ENCODE measurements at places on chromosomes 3 and 15.
A peak's percentile ranks its signal among the peaks of the same experiment; 100 is the strongest.

- DNase-seq: no peak
These were observed 77.4 kb downstream of the CHCHD6 start for GRCh38 chr3:126781406-126781805.

- DNase-seq: no peak
These were observed 170.2 kb upstream of the NR2F2 start for GRCh38 chr15:96160269-96160668.

- no peak for DNase-seq
These were observed 13.3 kb upstream of the MINAR1 start for GRCh38 chr15:79418693-79419279.

GRCh38 chr3:10273702-10274305 is 18.9 kb downstream of the GHRL start:
- DNase-seq: no peak

GRCh38 chr15:73952913-73953750 is 26.9 kb downstream of the LOXL1 start:
- DNase-seq: no peak

DNA sequence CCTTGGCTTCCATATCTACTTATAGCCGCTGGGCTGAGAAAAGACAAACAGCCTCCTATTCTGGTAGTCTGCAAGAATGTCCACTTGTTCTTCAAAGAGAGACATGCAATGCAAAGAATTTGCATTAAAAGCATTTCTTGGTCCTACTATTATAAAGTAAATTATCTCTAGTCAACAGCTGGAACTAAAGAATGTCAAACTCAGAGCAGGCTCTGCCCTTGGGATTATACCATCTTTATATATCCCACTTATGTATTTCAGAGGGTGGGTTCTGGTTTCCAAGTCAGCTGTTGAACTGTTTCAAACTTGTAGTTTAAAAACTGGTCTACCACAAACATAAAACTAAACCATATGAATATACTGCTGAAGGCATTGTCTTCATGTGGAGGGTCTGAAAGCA is 7.0 kb upstream of the ACTC1 start:
- no peak for DNase-seq

DNA sequence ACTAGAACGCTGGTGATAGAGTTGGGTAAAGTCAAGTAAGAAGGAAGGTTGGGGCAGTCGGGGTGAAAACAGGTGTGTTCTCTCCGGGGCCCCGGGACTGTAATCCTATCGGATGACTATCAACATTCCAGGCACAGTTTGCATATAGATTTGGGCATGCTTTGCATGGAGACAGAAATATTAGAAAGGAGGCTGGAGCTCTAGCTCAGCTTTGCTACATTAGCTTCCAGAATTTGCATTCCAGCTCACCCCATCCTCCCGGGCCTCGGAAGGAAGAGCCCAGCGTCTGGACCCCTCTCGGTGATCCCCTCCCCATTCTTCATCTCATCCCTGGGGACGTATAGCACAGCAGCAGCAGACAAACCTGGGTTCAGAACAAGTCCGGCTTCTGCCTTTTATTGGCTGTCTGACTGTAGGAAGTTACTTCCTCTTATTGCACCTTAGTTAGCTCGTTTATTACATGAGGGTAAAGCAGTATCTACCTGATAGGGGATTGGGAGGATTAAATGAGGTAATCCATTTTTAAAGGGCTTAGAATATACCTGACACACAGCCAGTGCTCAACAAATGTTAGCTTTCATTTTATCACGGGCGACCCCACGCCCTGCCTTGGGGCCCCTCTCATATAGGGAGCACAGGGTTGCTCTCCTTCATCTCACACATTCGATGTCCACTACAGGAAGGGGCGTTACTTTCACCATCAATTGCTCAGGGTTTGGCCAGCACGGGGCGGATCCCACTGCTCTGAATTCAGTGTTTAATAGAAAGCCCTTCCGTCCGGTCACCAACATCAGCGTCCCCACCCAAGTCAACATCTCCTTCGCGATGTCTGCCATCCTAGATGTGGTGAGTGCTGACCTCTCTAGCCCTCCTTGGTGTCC is 3.2 kb downstream of the HTR3E start:
- DNase-seq: no peak

GRCh38 chr15:62933386-62933785 is 109.2 kb upstream of the TPM1 start:
- no peak for DNase-seq

DNA sequence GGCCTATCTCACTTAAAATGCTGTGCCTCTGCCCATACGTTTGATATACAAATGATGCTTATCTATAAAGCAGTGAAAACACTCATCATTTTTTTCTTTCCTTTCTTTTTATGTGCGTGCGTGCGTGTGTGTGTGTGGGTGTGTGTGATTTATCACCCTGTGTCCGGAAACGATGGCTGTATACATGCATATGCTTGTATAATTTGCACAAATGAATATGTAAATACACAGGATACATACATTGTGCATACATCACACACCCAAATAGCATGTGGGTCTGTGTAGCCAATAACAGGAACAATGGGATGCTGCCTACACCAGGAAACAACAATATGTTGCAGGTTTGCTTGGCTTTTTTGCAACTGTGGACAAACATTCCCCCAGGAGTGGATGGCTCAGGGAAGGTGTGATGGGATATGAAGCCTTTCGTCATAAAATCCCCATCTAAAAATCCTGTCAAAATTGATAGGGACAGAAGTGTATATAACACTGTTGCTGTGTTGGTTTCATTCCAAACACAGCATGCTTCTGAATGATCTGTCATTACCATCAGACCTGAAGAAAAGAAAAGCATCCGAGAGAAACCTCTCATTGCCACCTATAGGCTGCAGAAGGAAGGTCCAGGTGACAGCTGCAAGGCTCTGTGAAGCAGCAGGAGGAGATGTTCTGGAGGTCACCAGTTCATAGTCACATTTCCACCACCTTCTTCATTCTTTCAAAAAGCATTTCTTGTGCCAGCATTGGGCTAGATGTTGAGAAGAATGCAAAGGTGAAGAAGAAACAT is 503.9 kb upstream of the NR2F2 start:
- no peak for DNase-seq

GRCh38 chr3:129439226-129439816 is 427 bp downstream of the MBD4 start:
- DNase-seq: no peak

- peak; percentile 67 for DNase-seq
These were observed 63.2 kb downstream of the HCN4 start for GRCh38 chr15:73305331-73306211.

DNA sequence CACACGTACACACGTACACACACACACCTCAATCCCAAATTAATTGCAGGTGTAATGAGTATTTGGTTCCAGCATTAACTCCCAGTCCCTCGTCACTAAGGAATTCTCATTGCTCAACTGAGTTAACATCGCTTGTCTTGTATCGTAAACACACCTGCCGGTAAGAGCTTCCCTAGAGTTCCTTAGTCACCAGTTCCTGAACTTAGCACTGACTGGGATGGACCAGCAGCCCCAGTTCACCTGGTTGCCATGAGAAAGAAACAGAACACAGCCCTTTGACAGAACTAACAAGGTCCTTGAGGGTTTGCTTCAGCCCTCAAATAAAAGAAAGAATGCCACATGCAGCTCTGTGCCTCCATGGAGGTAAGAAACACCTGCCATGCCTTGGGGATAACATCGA is 66.3 kb upstream of the SLCO3A1 start:
- no peak for DNase-seq

DNA sequence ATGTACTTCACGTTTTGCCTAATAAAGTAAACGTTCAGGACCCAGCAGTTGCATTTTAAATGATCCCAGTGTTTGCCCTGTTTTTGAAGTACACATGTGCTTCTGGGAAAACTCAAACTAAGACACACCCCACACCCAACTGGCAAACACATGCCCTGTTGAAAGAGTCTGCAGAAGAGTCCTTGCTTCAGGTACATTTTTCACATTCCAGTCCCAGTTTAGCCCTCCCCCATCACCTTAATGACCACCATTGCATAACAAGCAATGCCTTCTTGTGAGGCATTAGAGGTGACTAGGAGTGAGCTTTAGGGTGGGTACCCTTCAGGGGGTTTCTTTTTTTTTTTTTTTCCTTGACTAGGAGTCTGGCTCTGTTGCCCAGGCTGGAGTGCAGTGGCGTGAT is 322.3 kb downstream of the CNTN4 start:
- DNase-seq: peak; percentile 71

DNA sequence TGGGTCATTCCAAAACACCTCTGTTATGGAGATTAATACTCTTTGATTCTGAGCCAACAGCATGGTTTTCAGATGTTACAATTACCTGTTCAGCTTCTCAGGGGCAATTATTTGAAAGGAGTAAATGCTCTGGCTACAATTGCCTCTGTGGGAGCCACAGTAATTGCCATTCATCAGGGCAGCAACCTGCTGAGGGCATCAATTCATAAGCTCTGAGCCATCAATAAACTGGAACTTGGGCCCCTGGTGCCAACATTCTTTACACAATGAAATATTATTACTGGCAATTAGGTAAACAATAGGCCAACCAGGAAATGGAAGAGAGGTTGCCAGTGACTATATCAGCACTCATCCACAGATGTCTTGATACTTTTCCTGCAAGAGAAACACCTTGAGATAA is 660.8 kb downstream of the MECOM start:
- DNase-seq: no peak

GRCh38 chr3:193660698-193661411 is 67.8 kb downstream of the OPA1 start:
- DNase-seq: no peak

DNA sequence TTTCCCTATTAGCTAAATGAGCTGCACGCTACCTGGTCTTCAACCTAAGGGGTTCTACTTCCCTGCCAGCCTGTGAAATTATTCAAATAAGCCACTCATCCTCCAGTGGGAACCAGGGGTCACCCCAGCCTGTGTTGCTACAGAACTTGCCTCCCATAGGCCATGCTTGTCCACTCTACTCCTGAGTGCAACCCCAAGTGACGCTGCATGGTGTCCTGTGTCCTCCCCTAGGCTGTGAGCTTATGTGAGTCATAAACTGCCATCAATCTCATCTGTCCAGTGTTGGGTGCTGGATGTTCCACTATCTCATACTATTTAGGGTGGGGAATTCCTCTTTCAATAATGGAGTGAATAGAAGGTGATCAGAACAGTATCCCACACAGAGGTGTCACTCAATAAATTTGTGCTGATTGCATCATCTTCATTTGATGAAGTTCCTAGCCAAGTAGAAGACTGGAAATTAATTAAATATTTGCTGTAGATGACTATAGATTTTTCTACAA is 49.8 kb upstream of the SSR3 start:
- DNase-seq: no peak

GRCh38 chr3:53216723-53217122 is 39.1 kb downstream of the TKT start:
- DNase-seq: no peak

DNA sequence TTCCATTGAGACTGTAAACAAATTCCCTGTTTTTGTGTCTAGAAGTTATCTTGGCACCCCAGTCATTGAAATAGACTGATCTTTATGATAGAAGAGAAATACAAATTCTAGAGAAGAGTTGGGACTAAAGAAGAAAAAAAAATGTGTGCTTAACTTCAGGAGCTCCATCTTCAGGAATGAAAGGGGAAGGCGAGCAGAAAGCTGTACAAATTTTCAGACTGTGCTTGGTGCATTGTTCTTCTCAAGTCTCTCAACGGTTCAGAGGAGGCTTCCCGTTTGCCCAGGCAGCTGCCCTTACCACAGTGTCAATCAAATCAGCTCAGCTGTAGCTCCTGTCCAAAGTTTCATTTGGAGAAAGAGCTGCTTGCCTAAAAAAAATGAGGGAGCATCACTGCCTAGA is 41.7 kb downstream of the OXSM start:
- DNase-seq: no peak

DNA sequence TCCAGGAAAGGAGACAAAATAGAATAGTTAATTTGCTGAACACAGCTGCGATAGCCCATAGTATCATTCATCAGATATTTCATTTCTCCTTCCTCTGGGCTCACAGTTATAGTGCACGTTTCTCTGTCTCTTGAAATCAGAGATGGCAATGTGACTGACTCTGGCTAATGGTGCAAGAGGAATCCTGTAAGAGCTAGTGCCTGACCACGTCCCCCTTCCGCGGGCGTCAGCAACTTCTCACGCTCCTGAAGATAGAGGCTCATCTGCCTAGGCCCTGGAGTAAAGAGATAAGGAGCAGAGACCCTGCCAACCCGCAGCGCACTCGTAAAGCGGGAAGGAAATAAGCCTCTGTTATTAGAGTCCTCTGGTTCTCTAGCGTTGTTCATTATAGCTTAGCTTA is 391.8 kb downstream of the VPS13C start:
- DNase-seq: no peak

DNA sequence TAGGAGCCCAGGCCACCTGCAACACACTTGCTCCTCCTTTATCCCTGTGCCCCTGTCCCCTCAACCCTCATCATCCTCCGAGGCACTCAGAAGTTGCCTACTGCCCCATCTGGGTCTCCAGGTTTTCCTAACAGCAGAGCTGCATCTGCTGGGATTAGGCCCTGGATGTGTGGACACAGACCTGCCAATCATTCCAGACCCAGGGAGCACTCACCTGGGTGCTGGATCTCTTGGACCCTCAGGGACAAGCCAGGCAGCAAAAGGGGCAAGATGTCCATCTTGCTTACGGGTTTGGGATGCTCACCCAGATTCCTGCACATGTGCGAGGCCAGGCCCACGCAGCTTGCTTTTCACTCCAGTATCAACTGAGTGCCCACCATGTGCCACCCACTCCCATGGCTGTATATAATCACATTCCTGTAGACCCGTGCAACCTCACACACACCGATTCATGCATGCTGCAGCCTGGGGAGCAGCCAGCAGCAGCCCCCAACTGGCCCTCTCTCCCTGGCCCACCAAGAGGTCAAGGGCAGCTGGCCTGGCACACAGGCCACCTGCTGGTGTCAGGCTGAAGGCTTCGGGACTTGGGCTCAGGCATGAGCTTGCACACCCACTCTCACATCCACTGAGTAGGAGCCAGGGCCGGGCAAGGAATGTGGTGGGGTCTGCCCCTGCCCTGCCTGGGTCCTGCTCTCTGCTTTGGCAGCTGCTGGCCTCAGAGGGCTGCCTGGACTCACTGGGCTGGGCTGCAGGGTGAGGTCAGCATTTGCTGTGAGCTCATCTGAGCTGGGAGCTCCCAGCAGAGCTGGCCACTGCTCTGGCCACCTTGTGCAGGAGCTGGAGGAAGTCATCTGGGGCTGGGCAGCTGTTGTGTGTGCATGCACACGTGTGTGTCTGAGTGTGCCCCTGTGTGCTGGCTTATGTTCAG is 14.9 kb downstream of the PRKCD start:
- DNase-seq: no peak

DNA sequence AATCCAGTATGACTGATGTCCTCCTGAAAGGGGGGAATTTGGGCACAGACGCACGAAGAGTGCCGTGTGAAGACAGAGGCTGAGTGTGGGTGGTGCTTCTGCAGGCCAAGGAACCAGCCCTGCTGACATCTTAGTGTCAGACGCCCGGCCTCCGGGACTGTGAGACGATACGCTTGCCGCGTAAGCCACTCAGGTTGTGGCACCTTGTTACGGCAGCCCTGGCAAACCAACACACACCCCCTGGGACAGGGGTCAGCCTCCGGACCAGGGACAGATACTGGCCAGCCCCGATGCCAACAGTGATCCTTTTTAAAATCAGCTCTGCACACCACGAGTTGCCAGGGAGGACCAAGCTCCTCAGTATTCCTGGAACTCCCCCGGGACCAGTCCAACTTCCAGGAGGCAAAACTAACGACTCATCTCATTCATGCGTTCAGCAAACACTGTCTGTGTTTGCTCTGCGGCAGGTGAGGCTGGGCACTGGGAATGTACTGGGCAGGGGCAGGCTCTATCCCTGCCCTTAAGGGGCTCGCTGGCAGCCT is 21.2 kb upstream of the PIGZ start:
- DNase-seq: no peak

GRCh38 chr15:31523027-31523654 is 196.5 kb downstream of the KLF13 start:
- no peak for DNase-seq
